Spinal cord (tissue), 10 donors: ENCODE measurements at places on chromosomes 7 and 10.
A peak's percentile ranks its signal among the peaks of the same experiment; 100 is the strongest.

- no peaks in the 10 kb centered on the region for H3K4me1 ChIP-seq
- no peak overlapping the region for H3K27ac ChIP-seq
- H3K36me3 ChIP-seq, result no peaks in the 10 kb centered on the region
- DNase-seq, result no peak
- H3K27me3 ChIP-seq, result no peaks in the 10 kb centered on the region
Observed at GRCh38 chr7:83306502-83306901, 143.8 kb upstream of the PCLO start.

GRCh38 chr7:46153951-46154787, 233.1 kb upstream of the IGFBP3 start:
- no peak for DNase-seq
- H3K4me3 ChIP-seq, result no peak overlapping the region
- no peaks in the 10 kb centered on the region for H3K36me3 ChIP-seq
- no peaks in the 10 kb centered on the region for H3K27me3 ChIP-seq
- no peaks in the 10 kb centered on the region for H3K4me1 ChIP-seq

DNA sequence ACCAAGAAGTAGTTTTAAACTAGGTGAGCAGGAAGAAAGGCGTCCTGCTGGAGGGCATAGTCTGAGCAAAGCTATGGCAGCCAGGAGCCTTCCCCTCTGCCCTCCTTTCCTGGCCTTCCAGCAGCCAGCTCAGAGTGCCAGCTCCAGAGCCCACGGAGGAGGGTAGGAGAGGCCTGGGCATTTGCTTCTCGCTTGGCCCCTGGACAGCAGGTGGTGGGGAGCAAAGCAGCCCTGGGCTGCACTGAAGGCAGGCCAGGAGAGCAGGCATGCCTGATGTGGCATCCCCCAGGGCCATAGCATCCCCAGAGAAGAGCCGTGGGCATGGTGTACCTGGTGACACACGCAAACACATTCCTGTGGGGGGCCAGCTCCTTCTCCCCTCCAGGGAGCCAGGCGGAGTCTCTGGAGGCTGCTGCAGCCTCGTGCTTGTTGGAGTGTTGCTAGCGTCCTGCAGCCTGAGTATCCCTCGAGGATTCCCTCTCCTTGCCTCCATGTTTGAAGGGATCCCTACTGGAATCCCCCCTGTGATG, 43.9 kb downstream of the CDH23 start:
- H3K36me3 ChIP-seq, result no peaks in the 10 kb centered on the region
- no peak overlapping the region for H3K27ac ChIP-seq
- DNase-seq, result no peak
- H3K27me3 ChIP-seq, result no peaks in the 10 kb centered on the region

DNA sequence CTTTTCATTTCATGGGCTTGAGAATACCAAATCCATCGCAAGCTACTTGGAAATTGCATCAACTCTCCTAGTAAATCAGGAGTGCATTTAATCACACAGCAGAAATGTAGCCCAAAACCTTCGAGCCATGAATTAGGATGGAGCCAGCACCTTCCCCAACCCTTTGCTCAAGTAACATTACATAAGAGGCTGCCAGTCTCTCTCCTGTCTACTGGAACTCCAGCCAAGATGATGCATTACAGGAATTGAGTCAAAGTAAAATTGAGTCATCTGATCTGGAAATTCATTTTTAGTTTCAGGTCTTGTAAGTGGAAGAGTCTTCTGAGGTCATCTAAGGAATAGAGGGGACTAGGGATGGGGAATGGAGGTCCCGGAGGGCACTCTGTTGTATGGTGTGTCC, 69.7 kb upstream of the FHIP2A start:
- no peak overlapping the region for H3K27ac ChIP-seq
- H3K4me3 ChIP-seq, result no peak overlapping the region
- H3K27me3 ChIP-seq, result no peaks in the 10 kb centered on the region
- H3K36me3 ChIP-seq, result no peaks in the 10 kb centered on the region

DNA sequence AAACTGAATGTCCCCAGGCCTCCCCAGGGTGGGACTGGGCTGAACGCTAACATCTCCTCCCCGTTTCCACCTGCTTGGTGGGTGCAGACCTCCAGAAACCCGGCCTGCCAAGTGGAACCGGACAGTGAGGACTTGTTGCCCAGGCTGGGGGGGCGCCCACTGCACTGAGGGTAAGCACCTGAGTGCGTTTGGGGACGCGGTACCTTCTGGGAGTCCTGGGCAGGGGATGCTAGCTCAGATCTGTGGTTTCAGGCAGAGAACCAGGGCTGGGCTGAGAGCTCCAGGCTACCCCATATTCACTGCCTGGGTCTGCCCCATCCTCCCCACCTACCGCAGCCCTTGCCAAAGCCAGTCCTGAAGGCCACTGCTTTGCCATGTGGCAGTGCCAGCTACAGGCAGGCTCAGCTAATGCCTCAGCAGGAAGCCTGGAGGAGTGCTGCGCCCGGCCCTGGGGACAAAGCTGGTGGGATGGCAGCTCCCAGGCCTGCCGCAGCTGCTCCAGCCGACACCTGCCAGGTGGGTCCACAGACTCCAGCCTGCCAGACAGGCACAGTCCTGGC, 3.5 kb upstream of the ZNF467 start:
- no peak overlapping the region for H3K27ac ChIP-seq
- DNase-seq, result no peak
- peaks cover 48% of the 10 kb centered on the region for H3K4me1 ChIP-seq
- no peak overlapping the region for H3K4me3 ChIP-seq

- H3K4me3 ChIP-seq, result no peak overlapping the region
- H3K27me3 ChIP-seq, result no peaks in the 10 kb centered on the region
- H3K36me3 ChIP-seq, result no peaks in the 10 kb centered on the region
Observed at GRCh38 chr7:130950741-130951140, 216.7 kb upstream of the KLF14 start.

DNA sequence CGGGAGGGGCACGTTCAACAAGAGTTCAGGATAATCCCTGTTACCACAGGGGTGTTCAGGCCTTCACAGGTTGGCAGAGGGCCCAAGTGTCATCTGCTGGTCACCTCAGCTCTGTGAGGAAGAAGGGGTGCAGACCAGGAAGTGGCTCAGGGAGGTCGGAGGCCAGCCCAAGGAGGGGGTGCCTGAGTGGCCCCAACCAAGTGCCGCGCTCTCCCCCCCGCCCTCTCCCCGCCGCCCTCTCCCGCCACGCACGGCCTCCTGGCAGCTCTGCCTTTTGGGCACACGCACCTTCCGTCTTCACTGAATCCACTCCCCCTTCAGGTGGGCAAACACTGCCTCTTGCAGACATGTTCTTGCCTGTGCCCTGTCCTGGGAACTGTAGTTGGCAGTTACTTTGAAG, 245.2 kb downstream of the PAXIP1 start:
- peaks cover 8% of the 10 kb centered on the region for H3K36me3 ChIP-seq
- H3K4me1 ChIP-seq, result no peaks in the 10 kb centered on the region
- H3K27me3 ChIP-seq, result no peaks in the 10 kb centered on the region
- H3K4me3 ChIP-seq, result no peak overlapping the region

DNA sequence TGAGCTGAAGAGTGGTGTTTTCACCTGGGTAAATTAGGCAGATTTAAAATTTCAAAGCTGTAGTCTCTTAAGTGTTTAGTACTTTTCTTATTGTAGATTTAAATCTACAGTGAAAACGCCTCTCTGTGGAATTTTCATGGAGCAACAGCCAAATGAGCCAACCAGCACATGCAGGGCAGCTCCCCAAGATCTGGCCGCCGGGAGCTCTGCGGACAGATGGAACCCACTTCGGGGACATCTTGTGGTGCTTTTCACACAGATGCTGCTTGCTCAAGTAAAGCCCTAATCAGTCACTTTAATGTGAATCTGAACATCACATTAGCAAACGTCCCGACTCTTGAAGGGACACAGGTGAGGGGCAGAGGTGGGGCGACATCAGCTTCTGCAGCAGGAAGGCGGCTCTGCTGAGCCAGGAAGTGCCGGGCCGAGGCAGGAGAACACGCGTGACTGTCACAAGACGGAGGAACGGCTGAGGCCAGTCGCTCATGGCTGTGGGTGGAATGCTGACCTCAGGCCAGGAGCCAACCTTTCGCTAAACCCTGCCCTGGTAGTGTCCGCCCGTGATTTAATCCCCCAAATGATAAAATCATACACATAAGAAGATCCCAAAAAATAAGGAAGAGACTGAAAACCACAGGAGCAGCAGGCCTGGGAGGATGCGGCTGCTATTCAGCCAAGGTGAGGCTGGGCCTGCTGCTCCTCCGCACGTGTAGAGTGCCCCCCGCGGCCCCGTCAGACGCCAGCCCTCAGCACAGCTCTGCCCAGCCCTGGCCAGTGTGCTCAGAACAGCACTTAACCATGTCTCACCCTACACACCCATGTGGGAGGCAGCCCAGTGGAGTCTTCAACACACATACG, 256.8 kb downstream of the ZMYND11 start:
- no peak overlapping the region for H3K4me3 ChIP-seq
- DNase-seq, result peak; percentile 51
- no peaks in the 10 kb centered on the region for H3K27me3 ChIP-seq
- H3K36me3 ChIP-seq, result peaks cover 51% of the 10 kb centered on the region

DNA sequence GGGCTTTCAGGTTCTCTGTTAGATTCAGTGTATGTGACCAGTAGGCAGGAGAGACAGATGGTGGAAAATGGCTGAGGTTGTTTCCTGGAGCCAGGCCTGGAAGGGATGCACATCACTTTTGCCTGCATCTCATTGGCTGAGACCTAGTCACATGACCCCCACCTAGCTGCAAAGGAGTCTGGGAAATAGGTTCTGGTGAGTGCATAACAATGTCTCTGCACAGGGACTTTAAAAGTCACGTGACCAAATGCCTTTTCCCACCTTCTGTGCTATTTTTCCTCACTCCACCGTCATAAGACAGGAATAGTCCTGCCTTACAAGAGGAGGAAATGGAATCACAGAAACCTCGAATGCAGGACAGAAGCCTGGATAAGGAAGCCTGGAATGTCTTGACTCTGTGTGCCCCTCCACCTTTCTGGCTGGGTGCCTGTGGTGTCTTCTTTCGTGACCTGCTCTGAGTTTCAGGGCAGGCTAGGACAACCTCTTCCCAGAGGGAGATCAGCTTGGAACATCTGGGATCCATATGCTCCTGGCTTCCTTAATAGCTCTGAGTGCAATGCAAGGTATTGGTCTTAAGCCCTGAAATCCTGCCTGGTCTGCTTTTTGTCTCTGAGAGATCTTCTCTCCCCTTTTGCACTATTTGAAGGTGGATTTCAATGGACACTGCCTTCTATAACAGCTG, 139.9 kb upstream of the ZNF438 start:
- H3K4me1 ChIP-seq, result no peaks in the 10 kb centered on the region
- H3K27me3 ChIP-seq, result no peaks in the 10 kb centered on the region
- peak overlapping the region; percentile 17 for H3K27ac ChIP-seq
- no peak for DNase-seq

- no peak overlapping the region for H3K4me3 ChIP-seq
- no peaks in the 10 kb centered on the region for H3K4me1 ChIP-seq
- no peak for DNase-seq
Observed at GRCh38 chr10:62528441-62528840, 154.3 kb downstream of the ZNF365 start.

DNA sequence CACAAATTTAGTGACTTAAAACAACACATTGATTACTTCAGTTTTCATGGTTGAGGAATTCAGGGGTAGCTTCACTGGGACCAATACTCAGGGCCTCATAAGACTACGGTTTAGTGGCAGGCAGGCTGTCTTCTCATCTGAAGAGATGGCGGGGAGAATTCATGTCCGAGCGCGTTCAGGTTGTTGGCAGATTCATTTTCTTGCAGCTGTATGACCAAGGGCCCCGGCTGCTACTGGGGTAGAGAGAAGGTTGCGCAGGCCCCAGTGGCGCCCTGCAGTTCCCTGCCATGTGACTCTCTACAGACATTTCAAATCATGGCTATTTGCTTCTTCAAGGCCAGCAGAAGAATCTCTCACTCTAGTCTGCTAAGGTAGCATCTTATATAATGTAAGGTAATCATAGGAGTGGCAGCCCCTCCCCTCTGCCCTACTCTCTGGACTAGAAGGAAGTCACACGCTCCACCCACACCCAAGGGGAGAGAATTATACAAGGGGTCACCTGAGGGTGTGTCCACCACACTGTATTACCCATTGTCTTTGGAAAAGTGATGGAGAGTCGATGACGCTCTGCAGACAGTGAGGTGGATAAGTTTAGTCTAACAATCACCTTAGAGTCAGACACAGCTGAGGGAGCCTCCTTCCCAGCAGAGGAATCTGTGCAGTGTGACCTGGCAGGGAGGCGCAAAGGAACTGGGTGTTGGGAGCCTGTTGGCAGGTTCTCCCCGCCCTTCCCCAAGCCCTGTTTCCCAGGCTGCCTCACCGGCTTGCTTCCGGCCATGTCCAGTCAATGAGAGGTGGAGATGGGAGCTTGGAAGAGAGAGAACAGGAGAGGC, 35.7 kb upstream of the PLEKHA1 start:
- no peaks in the 10 kb centered on the region for H3K27me3 ChIP-seq
- no peak overlapping the region for H3K4me3 ChIP-seq
- H3K27ac ChIP-seq, result no peak overlapping the region
- no peaks in the 10 kb centered on the region for H3K4me1 ChIP-seq

DNA sequence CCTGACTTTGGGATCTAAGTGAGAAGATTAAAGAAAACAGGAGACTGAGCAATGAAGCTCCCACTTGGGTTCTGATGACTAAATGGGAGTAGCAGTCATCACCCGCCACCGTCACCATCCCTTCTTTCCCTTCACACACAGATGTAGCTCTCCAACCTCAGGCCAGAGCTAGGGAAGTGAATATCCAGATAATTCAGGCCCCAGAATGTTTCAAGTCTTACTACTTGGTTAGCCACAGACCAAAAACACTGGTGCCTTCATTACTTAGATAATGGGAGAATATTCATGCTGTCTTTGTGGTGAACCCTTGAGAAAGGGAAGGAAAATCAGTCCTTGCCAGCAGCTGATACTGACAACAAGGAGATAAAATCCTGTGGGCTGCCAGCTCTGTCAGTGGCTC, 100.7 kb downstream of the OSBPL3 start:
- no peak overlapping the region for H3K27ac ChIP-seq
- no peaks in the 10 kb centered on the region for H3K27me3 ChIP-seq
- H3K4me3 ChIP-seq, result no peak overlapping the region
- H3K4me1 ChIP-seq, result no peaks in the 10 kb centered on the region
- no peak for DNase-seq

GRCh38 chr10:43671659-43672531, 23.2 kb upstream of the ZNF32 start:
- peaks cover 15% of the 10 kb centered on the region for H3K27me3 ChIP-seq
- H3K4me3 ChIP-seq, result no peak overlapping the region
- H3K27ac ChIP-seq, result no peak overlapping the region
- no peaks in the 10 kb centered on the region for H3K36me3 ChIP-seq
- H3K4me1 ChIP-seq, result peaks cover 20% of the 10 kb centered on the region

DNA sequence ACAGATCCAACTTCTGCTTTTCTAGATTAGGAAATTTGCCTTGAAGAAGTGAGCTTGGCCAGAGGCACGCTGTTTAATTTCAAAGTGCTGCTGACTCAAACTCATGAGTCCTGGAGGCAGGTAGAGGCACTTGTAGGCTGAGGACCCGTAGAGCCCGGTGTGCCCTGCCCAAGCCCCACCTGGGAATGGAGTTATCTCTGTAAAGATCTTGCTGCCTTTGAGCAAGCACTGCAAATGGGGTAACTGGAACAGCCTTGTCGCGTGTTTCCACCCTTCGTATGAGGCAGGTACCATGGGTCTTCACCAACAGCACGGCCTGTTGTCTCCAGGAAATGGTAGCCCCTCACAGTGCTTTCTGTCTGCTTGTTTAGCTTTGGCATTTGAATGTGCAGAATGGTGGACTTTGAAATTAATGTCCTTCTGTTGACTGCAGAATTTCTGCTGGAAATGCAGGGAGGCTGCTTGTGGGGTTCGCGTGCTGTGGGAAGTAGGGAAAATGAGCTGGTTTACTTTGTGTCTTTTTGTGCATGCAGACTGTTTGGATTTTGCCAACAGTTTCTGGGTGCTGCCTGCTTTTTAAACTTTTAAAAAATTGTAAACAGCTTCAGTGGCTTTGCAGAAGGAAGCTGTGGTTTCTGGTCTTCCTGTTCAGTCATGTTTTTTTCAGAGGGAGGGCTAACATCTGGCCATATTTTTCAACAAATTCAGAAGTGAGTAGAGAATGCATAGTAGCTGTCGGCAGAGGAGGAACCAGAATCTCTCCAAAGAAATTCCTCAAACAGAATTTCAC, 27.2 kb downstream of the CCM2 start:
- no peak for DNase-seq
- no peaks in the 10 kb centered on the region for H3K27me3 ChIP-seq
- no peak overlapping the region for H3K27ac ChIP-seq
- no peaks in the 10 kb centered on the region for H3K4me1 ChIP-seq
